Activated T-helper 1 cell treated with Interleukin-2 at 50 U/mL for 16 hours (primary cell): ENCODE measurements at places on chromosomes 2 and 18.

GRCh38 chr18:59488899-59489298 is 129.8 kb upstream of the LMAN1 start:
- no peak for DNase-seq

- no peak for DNase-seq
These were observed 58.2 kb downstream of the ANKMY1 start for GRCh38 chr2:240499309-240500301.

DNA sequence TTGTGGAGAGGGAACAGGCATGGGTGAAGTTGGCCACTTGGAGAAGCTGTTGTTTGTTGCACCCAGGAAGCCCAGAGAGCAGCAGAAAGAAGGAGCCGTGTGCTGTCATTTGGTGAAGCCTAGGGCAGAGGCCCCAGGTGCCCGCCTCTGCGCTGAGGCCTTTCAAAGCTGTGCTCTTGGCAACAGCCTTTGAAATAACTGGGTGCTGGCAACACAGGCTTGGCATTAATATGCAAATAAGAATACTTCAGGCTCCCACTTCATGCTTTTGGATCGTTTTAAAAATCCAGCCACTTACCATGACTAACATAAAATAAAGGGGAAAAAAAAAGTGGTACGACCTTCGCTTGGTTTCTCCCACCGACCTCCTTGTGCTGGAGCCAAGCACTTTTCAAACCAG is 41.1 kb downstream of the DHRS9 start:
- DNase-seq: no peak

DNA sequence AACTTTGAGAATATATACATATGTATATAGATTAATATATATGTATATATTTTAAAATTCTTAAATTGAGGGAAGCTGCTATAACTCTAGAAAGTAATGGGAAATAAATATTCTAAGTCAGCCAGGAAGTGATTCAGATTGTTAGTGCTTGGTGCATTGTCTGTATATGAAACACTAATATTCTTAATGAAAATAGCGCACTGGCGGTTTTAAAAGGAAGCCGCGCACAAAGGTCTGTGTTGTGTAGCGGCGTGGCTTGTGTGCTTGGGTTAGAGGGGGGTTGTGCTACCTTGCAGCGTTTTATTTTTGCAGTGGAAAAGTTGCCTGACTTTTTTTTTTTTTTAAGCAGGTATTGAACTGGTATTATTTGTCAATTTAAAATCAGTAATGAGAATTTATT is 11.3 kb downstream of the TSHZ1 start:
- no peak for DNase-seq

DNA sequence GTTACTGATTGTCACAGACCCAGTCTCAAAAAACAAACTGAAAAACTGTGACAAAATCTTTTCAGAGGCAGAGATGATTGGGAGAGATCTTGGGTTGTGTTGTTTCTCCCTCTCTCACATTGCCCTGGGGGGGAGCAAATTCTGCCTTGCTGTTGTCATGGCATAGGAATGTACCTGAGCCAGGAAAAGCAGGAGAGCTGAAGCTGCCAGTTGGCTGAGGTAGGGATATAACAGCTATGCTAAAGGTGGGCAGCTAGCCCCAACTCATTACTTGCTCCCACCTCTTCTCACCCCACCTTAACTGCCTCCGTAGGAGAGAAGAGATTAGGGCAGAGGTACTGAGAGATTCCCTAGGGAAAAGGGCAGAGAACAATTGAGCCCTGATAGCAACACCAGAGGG is 299.3 kb downstream of the OSR1 start:
- no peak for DNase-seq

- no peak for DNase-seq
These were observed 18.0 kb upstream of the SAG start for GRCh38 chr2:233289648-233290047.

DNA sequence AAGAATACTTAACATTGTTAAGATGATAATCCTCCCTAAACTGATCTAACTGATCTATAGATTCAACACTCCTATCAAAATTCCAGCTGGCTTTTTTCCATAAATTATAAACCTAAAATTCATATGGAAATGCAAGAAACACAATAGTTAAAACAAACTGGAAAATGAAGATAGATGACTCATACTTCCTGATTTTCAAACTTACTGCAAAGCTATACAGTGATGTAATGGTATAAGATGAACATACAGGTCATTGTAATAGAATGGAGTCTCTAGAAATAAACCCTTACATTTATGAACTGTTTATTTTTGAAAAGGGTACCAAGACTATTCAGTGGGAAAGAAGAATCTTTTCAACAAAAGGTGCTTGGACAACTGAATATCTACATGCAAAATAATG is 32.3 kb downstream of the UBXN4 start:
- DNase-seq: no peak

- DNase-seq: no peak
These were observed 56.3 kb upstream of the MAPRE3 start for GRCh38 chr2:26913999-26914658.

- DNase-seq: no peak
These were observed 331.9 kb downstream of the MYCN start for GRCh38 chr2:16272038-16272788.

- no peak for DNase-seq
These were observed 4.1 kb upstream of the VRK2 start for GRCh38 chr2:58042486-58042970.

DNA sequence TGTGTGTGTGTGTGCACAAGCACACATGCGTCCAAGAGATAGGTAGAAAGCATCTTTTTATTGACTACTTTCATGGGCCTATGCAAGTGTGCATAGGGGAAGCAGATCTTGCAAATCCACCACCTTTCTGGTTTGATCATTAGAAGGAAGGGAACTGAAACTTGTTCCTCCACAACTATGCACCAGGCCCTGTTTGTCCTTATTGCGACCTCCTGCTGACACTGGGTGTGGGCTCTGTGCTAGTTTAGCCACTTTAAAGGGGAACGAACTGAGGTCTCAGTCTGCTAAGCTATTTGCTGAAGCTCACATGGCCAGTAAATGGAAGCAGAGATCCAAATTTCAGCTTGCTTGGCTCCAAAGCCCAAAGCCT is 32.1 kb upstream of the INSIG2 start:
- DNase-seq: no peak

GRCh38 chr2:232117413-232117812 is 155.9 kb downstream of the DIS3L2 start:
- no peak for DNase-seq

GRCh38 chr2:198874472-198874858 is 583.3 kb downstream of the SATB2 start:
- DNase-seq: no peak

- DNase-seq: no peak
These were observed 88.2 kb downstream of the ZNF532 start for GRCh38 chr18:58952858-58953257.

DNA sequence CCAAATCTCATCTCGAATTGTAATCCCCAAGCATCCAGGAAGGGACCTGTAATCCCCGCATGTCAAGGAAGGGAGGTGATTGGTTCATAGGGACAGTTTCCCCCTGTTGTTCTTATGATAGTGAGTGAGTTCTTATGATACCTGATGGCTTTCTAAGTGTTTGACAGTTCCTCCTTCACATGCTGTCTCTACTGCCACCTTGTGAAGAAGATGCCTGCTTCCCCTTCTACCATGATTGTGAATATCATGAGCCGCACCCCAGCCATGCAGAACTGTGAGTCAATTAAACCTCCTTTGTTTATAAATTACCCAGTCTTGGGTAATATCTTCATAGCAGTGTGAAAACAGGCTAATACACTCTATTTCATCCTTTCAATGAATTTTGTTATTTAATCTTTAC is 446.7 kb downstream of the RNF144A start:
- DNase-seq: no peak

GRCh38 chr2:137220438-137220993 is 455.2 kb downstream of the THSD7B start:
- DNase-seq: no peak

DNA sequence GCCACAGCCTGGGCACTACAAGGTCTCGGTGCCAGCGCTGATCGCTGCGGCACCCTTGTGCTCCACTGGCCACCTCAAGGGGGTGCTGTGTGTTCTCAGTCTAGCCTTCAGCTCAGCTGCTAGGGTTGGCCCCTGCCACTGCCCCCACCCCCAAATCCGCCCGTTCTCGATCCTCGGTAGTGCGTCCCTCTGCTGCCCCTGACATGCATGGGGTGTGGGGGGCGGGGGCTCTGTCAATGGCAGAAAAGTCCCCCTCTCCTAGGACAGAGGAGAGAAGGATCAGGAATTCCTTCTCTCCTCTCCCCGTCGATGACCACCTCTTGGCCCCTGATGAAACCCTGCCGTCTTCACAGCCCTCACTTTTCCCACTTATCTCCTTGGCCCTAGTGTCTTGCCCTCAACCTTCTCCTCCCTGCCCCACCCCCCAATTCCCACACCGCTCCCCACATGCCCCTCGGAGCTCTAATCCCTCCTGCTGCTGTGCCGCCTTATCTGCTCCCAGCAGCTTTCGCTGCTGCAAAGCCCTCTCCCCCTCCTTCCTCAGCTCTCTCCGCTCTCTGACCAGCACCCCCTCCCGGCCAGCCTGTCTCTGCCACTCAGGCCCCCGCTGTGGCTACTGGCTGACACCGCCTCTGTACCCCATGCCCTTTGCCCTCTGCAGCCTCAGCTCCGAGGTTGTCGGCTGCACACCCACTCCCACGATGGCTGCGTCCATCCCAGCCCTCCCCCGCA is 4.3 kb upstream of the ASIC4 start:
- DNase-seq: no peak

GRCh38 chr18:46397174-46397573 is 259.8 kb downstream of the LOXHD1 start:
- DNase-seq: no peak

DNA sequence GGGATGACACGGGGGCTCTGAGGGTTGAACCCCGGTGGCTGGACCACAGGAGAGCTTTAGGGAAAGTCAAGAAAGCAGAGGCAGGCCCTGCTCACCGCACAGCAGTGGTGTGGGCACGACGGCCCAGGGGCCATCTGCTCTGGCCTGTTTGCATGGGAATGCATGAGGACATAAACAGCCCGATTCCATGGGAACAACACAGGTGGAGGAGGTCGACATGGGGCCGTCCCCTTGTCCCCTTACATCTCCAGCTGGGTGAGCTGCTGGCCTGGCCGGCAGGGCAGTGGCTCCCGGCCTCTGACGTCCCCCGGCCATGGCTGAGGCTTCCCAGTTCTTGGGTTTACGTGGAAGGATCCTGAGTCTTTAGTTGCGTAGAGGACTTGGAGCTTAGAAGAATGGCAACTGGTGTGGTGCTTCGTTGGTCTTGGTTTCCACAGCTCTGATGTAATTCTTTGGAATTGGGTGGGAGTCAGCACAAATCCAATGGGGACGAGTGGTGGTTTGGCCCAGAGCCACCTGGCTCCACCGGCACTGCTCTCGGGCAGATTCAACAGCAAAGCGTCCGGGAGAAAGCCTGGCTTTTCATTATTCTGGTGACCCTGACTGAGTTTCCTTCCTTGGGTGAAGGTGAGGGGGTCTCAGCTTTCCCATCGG is 98.3 kb upstream of the HDAC4 start:
- no peak for DNase-seq

DNA sequence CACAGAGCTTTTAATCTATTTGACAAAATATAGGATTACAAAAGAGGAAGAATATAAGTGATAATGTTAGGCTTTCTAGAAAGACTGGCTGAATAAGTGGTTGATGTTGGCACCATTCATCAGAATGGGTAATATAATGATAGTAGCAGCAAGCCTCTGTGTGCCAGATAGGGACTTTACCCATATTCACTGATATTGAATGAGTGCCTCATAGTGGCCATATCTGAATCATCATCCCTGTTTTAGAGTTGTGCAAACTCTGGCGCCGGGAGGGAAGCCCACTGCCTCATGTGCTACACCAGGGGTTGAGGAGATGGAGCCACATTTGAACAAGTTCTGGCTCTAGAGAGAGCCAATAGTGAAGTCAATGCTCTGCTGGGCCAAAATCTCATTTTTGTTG is 368.7 kb upstream of the CRIM1 start:
- no peak for DNase-seq

DNA sequence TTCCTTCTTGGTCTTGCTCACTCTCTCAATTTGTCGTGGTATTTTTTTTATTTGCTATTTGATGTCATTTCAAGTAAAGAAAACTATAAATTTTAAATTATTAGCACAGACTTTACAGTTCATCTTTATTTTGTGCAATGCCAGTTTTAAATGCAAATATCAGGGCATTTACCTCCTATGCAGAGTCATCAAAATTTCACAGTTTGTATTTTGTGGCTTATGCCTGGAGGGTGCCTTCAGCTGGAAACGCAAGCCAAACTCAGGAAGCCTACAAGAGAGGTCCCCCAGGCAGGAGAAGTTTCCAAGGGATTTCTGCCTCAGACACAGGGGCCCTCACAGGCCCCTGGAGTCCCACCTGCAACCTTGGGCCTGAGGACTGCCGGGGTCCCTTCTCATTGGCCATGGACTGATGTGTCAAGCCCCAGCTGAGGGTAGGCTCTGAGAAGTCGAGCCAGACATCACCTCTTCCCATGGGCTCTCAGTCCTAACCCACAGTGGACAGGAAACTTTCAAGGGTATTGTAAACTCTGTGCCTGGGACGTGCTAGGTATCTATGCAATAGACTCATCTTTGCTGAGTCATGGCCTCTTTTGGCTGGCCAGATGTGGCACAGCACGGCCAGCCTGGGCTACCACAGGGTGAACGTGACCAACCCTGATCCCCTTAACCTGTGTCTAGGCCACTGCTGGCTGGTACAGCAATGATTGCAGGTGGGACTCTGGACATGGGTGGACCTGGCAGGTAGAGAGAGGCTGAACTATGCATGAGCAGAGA is 236.5 kb downstream of the CELF4 start:
- DNase-seq: no peak

DNA sequence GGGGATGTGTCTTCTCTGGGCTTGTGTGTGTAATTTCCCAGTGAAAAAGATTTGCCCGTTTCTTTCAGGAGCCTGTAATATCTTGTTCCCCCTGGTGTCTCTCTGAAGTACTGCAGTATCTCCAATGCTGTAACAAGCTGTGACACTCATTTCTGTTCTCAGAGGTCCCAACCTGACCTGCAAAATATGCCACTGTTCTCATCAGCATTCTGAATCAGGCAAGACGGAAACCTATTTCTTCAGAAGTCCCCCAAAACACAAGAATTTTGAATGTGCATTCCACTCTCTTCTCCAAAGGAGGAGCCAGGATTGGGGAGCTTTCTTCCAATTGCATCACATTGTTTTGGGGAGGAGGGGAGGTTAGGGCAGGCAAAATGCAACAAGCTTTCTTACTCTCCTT is 77.0 kb upstream of the CNGA3 start:
- no peak for DNase-seq

DNA sequence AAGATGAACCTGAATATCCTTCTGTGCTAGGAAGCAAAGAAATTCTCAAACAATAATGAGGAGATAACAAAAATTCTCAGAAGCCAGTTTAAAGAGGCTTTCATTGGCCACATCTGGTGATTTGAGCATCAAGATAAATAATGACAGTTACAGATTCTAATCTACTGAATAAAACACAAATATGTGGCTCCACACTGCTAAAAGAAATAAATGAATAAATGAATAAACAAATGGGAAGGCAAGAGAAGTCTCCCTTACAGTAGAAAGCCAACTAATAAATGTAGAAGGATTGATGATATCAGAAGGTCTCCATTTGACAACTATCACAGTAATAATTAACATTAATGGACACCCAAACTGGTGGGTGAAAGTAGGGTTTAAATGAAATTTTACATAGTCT is 54.6 kb upstream of the ADAM23 start:
- no peak for DNase-seq
